A549 (cell line): ENCODE measurements at places on chromosomes 13 and 19.

DNA sequence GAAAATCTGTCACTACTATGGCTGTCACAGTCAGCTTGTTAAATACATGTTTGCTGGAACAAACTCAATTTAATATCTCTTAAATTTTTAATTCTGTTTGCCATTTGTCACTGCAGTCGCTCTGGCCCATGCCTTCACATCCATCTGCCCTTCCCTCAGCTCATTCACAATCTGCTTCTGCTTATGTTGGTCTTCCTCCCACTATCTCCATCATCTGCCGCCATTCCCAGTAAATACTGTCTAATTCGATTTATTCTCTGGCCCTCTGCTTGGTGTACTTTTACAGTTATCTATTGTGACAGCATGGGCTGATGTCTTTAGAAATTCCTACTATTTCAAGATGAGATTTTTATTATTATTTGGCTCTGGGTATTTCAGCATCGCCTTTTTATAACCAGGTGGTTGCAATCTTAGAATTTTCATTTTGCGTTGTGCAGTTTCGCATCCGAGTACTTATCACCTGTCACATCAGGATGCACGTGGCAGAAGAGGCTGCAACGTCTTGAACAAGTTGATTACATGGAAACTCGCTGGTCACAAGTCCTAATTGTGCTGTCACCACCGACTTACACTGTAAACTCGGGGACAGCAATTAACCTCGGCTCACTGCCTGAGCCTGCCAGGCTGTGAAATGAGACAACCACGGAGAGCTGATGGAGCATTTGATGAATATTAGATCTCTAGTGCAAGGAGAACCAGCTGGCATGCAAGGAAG, 158.4 kb downstream of the MYO16 start:
- no peak for DNase-seq

- peak; percentile 65 for DNase-seq
Observed at GRCh38 chr19:33194886-33195644, 935 bp downstream of the LRP3 start.

- DNase-seq, result no peak
Observed at GRCh38 chr13:26179344-26179743, 42.8 kb downstream of the RNF6 start.

DNA sequence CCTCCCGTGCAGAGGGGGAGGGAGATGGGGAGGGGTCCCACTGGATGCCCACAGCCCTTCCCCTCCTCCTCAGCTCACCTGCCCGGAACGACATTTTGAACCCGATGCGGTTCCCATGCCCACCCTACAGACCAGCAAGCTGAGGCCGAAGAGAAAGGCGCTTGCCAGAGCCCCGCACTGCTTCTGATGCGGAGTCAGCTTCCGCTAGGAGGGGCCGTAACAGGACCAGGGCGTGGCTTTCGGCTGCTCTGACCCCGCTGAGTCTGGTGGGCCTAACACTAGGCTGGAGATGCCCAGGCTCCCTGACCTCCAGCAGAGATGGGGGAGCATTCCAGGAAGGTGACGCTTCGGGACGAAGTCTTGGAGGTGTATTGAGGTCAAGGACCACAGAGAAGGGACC, 6.7 kb downstream of the ONECUT3 start:
- no peak for DNase-seq

DNA sequence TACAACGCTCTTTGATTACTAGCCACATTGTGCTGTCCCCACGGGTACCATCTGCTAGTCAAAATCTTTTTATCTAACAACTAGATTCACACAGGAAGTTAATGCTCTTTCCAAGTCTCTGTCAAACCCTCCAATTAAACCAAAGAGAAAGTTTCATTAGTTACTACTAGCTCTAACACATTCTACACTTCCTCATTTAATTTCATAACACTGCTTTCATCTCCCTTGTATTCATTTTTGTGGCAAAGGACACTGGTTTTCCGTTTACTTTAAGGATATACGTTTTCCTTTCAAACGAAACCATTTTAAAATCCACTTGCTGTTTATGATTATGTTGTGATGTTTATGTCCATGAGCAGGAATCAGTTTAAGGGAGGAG, 5.3 kb downstream of the DYRK1B start:
- no peak for DNase-seq

GRCh38 chr19:28292822-28293500, 920.0 kb downstream of the UQCRFS1 start:
- no peak for DNase-seq

- DNase-seq, result peak; percentile 24
Observed at GRCh38 chr13:75798353-75799255, 162.5 kb downstream of the LMO7 start.

GRCh38 chr13:51937320-51938290, 73.6 kb downstream of the ATP7B start:
- DNase-seq, result no peak

- DNase-seq, result no peak
Observed at GRCh38 chr13:41835871-41836270, 125.0 kb downstream of the VWA8 start.

- no peak for DNase-seq
Observed at GRCh38 chr19:18833141-18833476, 1.4 kb downstream of the UPF1 start.

- DNase-seq, result no peak
Observed at GRCh38 chr19:39507715-39508364, 7.1 kb upstream of the SELENOV start.

DNA sequence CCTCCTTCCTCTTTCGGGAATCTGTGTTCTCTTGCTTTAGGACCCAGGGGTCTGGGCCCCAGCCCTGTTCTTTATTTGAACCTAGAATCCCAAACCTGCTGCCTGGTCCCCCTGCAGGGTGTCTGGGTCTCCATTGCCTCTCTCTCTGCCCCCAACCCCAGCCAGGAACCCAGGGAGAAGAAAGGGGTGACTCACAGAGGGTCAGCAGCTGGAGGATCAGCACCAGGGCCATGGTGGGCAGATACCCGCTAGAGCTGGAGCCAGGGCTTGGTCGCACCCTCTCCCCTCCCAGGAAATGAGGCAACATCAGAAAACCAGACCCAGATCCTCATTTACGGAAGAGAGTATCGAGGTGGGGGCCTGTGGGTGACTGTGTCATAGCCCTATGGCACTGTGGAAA, at the start of gene OSCAR:
Gene OSCAR, minus strand, starts transcription at position 243 of the 400 bp plus-strand sequence. Its CDS starts 11 bp downstream, at position 232.
- no peak for DNase-seq

DNA sequence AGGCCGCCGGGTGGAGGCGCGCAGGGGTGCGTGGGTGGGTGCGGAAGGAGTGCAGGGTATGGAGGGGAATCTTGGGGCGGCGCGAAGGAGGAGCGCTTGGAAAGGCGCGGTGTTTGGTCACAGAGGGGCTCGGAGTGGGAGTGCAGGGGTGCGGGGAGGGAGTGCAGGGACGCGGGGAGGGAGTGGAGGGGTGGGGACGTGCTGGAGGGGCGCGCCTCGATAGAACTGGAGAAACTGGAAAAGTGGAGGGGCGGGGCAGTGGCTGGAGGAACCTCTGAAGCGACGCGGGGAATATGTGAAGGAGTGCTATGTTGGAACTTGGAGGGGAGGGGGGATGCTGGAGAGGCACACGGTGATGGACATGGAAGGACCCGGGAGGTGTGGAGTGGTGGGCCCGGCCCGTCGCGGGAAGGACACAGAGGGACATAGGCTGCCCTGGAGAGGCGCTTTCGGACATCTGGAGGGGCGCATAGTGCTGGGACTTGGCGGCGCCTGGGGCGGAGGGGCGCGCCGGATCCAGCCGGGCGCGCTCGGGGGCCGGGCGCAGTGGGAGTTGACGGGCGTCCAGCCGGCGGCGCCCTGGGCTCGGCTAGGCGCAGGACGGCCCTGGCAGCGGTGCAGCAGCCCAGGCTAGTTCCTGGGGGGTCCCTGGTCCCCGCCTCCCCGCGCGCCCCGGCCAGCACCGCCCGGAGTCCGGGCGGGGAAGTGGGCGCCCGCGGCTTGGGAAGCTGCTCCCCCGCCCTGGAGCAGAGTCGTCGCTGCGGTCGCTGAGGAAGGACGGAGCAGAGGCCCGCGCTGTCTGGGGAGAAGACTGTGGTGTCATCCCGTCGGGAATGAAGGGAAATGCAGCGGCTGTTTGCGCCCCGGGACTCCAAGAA, 20.8 kb upstream of the SGCG start:
- DNase-seq, result no peak

- no peak for DNase-seq
Observed at GRCh38 chr19:34596115-34596514, 80.8 kb downstream of the SCGB2B2 start.

- peak; percentile 95 for DNase-seq
Observed at GRCh38 chr19:42081584-42082203, 5.7 kb downstream of the ZNF574 start.

GRCh38 chr19:45469945-45470761, 2.4 kb downstream of the FOSB start:
- no peak for DNase-seq

GRCh38 chr19:21704320-21704719, 63.1 kb downstream of the ZNF100 start:
- DNase-seq, result no peak

- no peak for DNase-seq
Observed at GRCh38 chr19:31772915-31773314, 423.7 kb upstream of the TSHZ3 start.

DNA sequence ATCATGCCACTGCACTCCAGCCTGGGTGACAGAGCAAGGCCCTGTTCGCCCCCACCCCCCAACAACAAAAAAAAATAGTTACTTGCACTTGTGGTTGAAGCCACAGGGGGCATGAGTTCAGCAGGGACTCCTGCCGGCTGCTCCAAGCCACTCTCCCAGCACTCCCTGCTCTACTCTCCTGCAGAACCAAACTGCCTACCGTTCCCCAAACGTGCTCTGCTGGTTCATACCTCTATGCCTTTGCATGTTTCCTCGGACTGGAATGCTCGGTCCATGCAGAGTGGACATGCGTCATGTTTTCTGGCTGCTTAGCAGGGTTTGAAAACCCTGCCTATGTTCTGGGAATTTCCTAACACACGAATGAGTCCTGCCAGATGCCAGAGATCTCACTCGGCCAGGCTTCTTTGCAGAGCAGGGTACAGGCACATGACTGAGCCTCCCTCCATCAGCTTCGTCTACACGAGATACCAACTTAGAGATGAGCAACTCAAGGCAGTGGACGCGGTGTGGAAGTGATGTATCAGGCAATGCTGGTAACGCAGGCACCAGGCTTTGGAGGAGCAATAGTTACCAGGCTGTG, 8.5 kb upstream of the SLC25A15 start:
- DNase-seq, result no peak

- no peak for DNase-seq
Observed at GRCh38 chr19:54883228-54883627, 9.2 kb downstream of the FCAR start.

- peak; percentile 60 for DNase-seq
Observed at GRCh38 chr19:48967346-48968178, 2.5 kb downstream of the FTL start.

GRCh38 chr19:51749979-51750378, 1.7 kb downstream of the FPR1 start:
- no peak for DNase-seq

DNA sequence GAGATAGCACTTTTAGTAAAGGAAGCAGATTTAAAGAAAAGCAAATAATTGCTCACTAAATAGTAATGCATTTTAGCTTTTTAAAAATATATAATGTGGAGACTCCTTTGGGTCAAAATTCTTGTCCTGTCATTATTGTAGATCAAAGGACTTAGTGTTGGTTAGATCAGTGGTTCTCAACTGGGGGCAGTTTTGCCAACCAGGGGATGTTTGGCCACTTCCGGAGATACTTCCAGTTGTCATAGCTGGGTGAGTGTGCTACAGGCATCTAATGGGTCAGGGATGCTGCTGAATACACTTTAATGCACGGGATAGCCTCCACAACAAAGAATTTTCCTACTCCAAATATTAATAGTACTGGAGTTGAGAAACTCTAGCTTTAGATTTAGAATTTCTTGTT, 126.8 kb downstream of the LMO7 start:
- no peak for DNase-seq

- DNase-seq, result no peak
Observed at GRCh38 chr19:18119013-18119716, 21.6 kb downstream of the MAST3 start.

GRCh38 chr19:27794494-27795042, 1418.4 kb downstream of the UQCRFS1 start:
- DNase-seq, result no peak

GRCh38 chr19:28841531-28841930, 371.4 kb downstream of the UQCRFS1 start:
- no peak for DNase-seq

- no peak for DNase-seq
Observed at GRCh38 chr19:44897835-44898234, 6.8 kb downstream of the TOMM40 start.

DNA sequence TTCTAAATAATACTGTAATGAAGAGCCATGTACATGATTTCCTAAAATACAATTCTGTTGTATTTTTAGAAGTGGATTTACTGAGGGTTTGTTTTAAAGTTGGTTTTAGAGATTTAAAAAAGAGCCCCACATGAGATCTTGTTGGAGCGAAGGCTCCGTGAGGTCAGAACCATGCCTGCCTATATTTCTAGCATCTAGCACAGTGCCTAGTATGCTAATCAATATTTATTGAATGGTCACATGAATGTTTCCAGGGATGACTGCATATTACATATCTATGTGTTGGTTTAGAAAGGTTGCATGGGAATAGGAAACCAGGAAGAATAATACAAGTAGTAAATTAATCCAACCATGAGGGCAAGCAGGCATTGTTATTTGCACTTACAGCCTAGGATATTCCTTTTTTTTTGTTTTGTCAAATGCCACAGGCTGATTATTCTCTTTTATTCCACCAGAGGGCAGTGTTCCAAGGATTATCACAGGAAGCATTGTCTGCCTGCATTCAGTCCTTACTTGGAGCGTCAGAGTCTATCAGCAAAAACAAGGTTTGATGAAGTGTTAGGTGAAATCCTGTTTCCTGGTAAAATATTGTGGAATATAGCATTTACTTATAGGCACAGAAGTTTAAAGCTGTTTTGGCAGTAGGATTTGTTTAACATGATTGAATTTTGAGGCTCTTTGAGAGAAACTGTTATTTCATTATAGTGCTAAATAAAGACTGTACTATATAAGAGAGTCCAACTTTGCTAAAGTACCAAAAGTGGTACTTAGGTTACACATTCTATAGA, 46.8 kb downstream of the COG3 start:
- DNase-seq, result peak; percentile 30

GRCh38 chr13:98858191-98858590, 105.7 kb upstream of the SLC15A1 start:
- DNase-seq, result no peak

- DNase-seq, result no peak
Observed at GRCh38 chr13:40490086-40490758, 176.2 kb downstream of the FOXO1 start.

DNA sequence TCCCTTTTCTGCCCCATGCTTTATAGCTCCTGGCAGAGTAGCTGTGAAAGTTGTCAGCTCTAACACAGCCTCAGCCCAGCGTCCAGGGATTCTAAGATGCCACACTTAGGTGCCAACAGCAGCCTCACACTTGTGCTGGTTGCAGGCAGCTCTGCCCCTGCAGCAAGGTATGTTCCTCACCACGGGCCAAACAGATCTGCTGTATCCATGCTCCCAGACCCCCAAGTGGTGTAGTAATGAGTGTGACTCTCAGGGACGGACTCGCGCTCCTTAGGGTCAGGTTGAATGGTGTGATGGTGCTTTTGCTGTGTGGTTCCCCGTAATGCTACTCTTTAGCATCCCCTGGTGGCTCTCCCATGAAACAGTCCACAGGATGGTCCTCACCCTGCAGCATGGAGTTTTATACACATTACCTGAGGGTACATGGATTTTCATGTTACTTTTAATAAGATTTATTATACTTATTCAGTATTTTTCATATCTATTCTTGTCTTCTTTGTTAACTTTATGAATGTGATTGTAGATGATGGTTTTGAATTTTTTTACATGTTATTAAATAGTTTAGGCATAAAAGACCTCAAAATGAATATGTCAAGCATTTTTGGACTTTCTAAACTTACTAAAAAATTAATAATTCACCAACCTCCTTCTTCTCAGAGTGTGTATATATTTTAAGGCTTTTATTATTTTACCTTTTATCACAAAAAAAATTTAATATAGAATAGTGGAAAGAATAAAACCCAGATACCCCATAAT, 232.5 kb downstream of the SLC7A1 start:
- DNase-seq, result peak; percentile 45
